Lung (tissue), 17 donors: ENCODE measurements at places on chromosomes 3 and 15. TPM values are rescaled to one million over a fixed set of nuclear protein-coding genes. Genes with fewer than 3 reads are reported as not detected.

DNA sequence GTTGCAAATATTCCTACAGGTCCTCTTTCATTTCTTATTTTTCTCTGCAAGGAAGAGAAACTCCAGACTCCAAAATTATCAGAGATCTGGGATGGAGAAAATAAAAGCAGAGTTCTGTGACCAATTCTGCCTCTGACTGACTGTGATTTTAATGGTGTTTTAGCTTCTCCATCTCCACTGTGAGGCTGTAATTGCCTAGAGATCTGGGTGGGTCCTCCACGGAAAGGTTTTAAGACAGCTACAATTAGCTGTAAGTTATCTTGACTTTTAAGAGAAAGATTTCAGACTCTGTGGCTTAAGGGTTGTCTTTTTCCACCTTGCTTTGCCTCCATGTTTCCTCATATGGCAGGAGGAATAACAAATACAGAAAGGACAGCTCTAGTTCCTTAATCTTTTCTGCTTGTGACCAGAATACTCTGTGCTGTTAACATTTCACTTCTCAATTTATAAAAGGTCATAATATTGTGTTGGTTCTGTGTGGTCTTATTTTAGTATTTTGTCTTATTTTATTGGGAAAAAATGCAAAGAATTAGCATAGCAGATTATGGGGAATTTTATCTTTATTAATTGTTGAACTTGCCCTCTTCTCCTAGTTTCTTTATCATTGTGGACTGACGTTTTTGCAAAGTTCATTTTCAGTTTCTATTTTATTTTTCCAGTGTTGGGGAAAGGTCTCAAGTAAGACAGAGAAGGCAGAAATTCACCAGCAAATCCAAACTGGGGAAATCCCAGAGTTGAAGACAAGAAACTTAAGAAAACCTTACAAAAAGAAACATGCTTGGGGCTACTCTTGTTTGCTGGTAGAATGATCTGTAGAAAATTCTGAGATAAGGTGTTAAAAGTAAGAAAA lies 157.9 kb downstream of the RAP2B start:
- H3K27me3 ChIP-seq = no peaks in the 10 kb centered on the region
- H3K27ac ChIP-seq = no peak overlapping the region
- DNase-seq = no peak
- H3K4me3 ChIP-seq = no peak overlapping the region
- no peaks in the 10 kb centered on the region for H3K36me3 ChIP-seq

- H3K27me3 ChIP-seq = no peaks in the 10 kb centered on the region
- no peak overlapping the region for H3K27ac ChIP-seq
- H3K4me3 ChIP-seq = no peak overlapping the region
- no peaks in the 10 kb centered on the region for H3K36me3 ChIP-seq
These were observed 603.7 kb upstream of the NAALADL2 start for GRCh38 chr3:174255454-174255853.

MYLK gene
- total RNA-seq = 324 TPM

KLHL6 gene
- total RNA-seq = 18.0 TPM

HERC2 gene
- 57.5 TPM for total RNA-seq

GOLGA8J gene
- 0.20 TPM for total RNA-seq

GRCh38 chr15:49715211-49715610 lies 94.4 kb downstream of the DTWD1 start:
- no peak overlapping the region for H3K27ac ChIP-seq
- H3K4me1 ChIP-seq = no peaks in the 10 kb centered on the region
- H3K4me3 ChIP-seq = no peak overlapping the region
